Epithelial cell of prostate (primary cell): ENCODE measurements at places on chromosomes 2 and 18.

DNA sequence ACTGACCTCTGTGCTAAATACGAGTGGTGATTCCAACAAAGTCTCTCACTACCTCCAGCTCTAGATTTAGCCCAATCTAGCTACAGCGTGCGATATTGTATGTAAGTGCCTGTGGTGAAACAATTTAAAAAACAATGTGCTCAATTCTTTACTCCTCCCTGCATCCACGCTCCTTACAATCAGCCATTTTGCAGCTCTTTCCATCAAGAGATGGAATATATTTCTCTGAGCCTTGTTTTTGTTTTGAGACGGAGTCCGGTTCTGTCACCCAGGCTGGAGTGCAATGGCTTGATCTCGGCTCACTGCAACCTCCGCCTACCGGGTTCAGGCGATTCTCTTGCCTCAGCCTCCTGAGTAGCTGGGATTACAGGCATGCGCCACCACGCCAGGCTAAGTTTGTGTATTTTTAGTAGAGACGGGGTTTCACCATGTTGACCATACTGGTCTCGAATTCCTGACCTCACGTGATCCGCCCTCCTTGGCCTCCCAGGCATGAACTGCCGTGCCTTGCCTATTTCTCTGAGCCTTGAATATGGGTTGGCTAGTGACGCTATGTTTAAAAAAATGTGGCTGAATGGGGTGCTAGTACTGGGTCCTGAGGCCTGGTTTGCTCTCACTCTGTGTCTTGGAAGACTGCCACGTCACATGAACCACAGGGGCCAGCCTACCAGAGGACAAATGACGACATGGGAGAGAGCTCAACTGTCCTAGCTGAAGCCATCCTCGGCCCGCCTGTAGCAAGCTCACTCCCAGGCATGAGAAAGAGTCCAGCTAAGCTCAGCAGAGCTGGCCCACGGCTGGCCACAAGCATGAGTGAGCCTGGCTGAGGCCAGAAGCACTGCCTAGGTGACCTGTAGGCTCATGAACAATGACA is 14.8 kb downstream of the WDFY1 start:
- no peak for DNase-seq

DNA sequence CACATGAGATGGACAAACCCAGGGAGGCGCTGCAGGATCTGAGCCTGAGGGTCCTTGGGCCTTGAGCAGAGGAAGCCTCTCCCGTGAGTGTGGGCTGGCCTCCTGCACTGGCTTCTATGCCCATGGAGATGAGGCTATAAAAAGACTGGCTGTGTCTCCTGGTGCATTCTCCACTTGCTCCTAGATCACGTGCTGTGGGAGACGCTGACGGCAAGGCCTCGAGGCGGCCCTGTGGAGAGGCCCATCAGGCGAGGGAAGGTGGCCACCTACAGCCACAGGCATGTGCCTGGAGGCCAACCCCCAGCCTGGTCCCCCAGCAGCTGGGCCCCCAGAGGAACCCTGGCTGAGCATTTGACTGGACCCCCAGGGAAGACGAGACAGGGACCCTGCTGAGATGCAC is 198.9 kb downstream of the TWIST2 start:
- DNase-seq, result no peak

- DNase-seq, result no peak
Measured at GRCh38 chr18:25075783-25076182, 276.2 kb downstream of the ZNF521 start.

GRCh38 chr2:164015328-164016123 is 279.7 kb upstream of the FIGN start:
- DNase-seq, result no peak

DNA sequence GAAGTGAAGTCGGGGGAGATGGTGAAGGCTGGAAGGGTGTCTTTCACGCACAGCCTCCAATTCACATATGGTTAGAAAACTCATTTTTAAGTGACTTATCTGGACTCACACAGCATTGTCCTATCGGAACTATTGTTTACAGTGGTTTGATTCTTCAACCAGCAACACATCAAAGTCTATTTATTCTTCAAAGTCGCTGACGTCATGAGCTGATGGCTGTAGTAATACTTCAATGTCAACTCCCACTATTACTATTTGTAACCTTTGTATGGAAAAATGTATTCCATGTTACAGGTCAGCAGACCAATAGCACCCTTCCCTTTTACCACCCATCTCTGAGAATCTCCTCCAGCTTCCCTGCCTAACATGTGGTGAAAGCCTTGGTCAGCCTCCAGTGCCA is 47.8 kb upstream of the TMEM163 start:
- no peak for DNase-seq

GRCh38 chr18:76835380-76835779 is 13.0 kb downstream of the ZNF236 start:
- DNase-seq, result no peak

- no peak for DNase-seq
Measured at GRCh38 chr2:48527226-48527885, 2.6 kb upstream of the STON1 start.

- DNase-seq, result peak; percentile 40
Measured at GRCh38 chr2:60414495-60415138, 138.8 kb downstream of the BCL11A start.

- DNase-seq, result no peak
Measured at GRCh38 chr2:168343586-168343985, 96.2 kb upstream of the STK39 start.

DNA sequence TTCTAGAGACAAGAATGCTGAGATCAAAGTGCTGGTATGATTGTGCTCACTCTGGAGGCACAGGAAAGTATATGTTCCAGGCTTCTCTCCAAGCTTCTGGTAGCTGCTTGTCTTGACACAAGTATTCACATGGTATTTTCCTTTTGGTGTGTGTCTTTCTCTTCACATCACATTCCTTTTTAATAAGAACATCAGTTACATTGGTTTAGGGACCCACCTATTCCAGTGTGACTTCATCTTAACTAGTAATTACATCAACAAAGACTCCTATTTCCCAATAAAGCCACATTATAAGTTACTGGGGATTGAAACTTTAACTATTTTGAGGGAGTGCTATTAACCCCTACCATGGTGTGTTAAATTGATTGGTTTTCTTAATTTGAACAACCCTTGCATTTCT is 119.1 kb downstream of the FSIP2 start:
- DNase-seq, result peak; percentile 26

GRCh38 chr2:202815548-202816360 is 55.8 kb downstream of the ICA1L start:
- no peak for DNase-seq

- no peak for DNase-seq
Measured at GRCh38 chr2:182321096-182321495, 105.7 kb downstream of the PDE1A start.

- DNase-seq, result no peak
Measured at GRCh38 chr18:32200766-32201165, 10.9 kb downstream of the MEP1B start.

DNA sequence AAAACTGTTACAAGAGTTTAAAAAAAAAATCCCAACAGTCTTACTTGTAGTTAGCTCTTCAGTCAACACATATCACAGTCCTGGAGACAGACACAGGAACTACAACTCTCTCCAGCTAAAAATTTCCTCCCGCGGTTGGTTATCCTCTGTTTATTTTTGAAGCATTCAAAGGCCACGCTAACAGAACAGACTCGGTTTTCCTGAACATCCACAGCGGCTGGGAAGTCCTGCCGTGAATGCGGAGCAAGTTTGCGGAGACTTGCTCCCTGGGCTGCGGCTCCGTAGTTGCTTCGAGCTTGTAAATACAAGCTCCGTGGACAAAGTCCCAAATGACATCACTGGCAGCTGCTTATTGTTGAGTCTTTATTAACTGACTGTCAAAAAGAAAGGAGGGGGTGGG is at the start of gene NCKAP5:
TSS of gene NCKAP5 (minus strand) at position 292 of the 400 bp plus-strand sequence. CDS start 50,937 bp downstream, outside the sequence.
- DNase-seq, result no peak

- DNase-seq, result no peak
Measured at GRCh38 chr2:131145040-131145439, 39.9 kb downstream of the PLEKHB2 start.

DNA sequence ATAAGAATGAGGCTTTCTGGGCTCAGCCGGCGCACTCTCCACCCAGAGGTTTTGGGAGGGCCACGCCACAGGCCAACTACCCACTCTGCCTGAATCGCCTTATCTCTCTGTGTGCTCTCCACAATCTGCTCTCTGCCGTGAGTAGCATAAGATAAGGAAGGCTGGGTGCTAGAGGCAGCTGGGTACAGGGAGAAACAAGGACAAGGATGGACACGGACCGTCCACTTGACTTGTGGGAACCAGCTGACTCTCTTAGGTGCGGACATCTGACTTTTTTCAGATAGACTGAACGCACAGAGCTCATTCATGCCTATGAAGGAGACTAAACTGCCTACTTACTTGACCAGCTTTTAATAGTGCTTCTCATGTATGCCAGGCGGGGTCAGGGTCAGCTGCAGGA is 14.3 kb downstream of the NPAS2 start:
- DNase-seq, result no peak

- no peak for DNase-seq
Measured at GRCh38 chr2:51158251-51158650, 126.3 kb upstream of the NRXN1 start.

DNA sequence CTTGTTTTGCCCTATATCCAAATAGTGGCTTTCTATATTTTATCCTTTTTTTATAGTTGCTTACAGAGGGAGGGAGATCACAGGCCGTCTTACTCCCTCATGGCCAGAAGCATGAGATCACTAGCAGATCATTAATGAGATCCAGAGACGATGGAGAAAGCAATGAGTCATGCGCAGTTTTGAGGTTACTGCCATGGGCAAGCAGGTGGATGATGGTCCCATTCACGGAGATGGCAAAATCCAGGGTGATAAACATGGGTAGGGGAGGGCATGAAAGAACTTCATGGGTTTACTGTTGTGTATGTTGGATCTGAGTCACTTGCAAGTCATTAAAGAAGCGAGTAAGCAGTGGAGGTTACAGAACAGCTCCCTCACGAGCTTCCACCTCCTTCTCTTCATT is 60.4 kb downstream of the C18orf63 start:
- DNase-seq, result no peak

- DNase-seq, result no peak
Measured at GRCh38 chr2:222688917-222689316, 17.5 kb downstream of the MOGAT1 start.

DNA sequence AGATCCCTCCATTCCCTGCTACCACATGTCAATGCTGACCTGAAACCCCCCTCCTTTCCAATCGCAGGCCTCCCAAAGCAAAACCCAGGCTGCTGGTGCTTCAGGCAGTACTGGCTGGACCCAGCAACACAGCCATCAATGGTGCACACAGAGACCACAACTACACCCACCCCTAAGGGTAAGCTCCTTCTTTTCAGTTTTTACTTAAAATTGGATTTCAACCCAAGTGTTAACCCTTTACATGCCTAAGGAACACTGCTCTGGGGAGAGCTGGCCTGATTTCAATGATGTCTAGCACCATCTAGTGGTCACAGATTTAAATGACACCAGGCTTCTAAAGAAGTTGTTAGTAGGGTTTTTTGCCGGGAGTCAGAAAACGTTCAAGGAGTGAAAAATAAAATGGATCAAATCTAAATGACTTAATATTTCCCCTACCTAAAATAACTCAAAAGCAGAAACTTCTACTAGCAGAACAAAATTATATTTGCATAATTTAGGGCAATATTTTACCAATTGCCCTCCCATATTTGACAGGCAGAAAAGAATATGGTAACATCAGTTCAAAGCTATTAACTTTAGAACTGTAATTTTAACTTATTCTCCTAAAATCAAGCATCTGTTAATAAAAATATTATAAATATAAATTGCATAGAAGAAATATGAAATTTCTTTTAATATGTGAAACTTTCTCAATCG is 24.6 kb downstream of the FECH start:
- DNase-seq, result no peak

DNA sequence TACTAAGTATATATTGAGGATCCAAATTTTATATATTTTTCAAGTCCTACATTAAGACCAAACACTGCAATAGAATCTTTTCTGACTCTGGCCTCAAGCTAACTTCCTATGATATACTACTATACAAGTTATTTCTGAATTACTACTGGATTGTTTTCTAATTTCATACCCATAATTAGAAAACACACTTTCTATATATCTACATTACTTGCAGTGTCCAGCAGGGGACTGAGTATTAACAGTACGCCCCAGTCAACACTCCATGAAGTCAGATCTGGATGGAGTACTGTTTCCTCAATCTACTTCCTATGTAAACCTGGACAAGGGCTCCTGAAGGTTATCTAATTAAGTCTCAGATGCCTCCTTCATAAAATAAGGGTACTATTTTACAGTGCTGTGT is 26.5 kb downstream of the RMP24 start:
- DNase-seq, result no peak

- no peak for DNase-seq
Measured at GRCh38 chr2:69335311-69335710, 51.7 kb downstream of the GFPT1 start.

- peak; percentile 83 for DNase-seq
Measured at GRCh38 chr2:191637182-191638078, 40.5 kb upstream of the NABP1 start.

DNA sequence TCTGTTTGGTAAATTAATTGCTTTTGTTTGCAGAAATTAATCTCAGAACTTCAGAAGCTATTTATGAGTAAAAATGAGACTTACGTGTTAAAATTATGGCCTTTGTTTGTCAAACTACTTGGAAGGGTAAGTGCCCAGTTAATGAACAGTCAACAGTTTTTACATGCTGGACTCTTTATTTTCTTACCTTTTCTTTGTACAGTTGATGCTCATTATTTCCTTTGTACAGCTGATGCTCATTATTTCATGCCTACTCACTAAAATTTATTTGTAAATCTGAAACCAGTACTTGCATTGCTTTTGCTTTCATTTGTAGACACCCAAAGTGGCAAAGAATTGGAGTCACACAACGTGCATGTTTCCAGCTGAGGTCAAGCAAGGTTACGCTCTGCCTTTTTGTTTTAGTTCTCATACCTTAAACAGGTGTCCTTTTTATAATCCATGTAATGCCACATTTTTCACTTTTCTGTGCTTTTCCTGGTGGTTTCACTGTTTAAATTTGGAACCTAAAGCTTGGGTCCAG is 13.3 kb downstream of the RIF1 start:
- no peak for DNase-seq

DNA sequence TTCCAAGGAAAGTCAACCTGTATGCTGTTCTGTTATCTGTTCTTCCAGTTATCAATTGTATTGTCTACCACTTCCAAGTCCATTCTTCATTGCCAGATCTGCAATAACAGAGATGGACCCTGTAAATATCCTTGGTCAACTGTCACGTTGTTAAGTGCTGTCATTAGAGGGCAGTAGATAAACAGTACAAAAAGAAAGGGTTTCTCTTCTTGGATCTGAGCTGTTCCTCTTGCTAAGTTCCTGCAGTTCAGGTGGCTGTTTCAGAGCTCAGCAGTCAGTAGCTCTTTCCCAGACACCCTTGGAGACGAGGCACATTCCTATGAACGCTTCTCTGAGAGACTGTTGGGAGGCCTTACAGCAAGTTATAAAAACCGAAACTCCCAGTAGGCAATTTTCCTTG is 957.1 kb upstream of the CHAC2 start:
- DNase-seq, result no peak

GRCh38 chr2:164875334-164876205 is 33.9 kb upstream of the COBLL1 start:
- DNase-seq, result no peak

DNA sequence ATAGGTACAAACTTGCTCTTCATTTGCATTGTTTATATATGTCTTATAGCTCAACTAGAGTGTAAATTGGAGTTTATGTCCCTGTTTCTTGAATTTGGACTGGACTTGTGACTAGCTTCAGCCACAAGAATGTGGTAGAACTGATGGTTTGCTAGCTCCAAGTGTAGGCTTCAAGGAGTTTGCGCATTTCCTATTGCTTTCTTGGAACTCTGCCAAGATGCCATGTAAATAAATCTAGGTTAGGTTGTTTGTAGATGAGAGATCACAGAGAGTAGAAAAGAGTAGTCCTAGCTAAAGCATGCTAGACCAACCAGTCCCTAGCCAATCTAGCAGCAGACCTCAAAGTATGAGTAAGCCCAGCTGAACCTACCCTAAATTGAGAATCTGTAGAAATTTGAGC is 183.0 kb upstream of the CYP26B1 start:
- DNase-seq, result no peak
